Stimulated activated CD4-positive, alpha-beta T cell treated with anti-CD3 and anti-CD28 coated beads, TNF-alpha, amount 100 ng/mL, for 1 hour (primary cell): ENCODE measurements at places on chromosomes 16 and 17.

DNA sequence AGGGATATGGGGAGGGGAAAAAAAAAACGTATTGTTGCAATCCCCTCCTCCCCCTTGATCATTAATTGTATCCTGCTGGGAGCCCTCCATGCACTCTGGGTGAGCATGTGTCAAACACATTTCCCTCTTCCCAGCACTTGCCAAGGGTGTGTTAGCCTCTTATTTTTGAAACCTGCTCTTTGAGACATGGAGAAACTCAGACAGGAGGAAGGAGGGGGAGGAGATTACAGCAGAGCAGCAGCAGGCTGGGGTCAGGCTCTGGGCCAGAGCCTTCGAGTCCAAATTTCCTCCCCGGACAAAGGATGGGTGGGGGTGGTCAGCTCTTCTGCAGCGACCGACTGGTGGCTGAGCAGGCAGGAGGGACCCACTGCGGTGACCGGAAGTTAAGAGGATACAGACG lies 64.7 kb downstream of the SOX9 start:
- DNase-seq = no peak

GRCh38 chr17:73910821-73911515 lies 266.7 kb upstream of the SDK2 start:
- DNase-seq = no peak

DNA sequence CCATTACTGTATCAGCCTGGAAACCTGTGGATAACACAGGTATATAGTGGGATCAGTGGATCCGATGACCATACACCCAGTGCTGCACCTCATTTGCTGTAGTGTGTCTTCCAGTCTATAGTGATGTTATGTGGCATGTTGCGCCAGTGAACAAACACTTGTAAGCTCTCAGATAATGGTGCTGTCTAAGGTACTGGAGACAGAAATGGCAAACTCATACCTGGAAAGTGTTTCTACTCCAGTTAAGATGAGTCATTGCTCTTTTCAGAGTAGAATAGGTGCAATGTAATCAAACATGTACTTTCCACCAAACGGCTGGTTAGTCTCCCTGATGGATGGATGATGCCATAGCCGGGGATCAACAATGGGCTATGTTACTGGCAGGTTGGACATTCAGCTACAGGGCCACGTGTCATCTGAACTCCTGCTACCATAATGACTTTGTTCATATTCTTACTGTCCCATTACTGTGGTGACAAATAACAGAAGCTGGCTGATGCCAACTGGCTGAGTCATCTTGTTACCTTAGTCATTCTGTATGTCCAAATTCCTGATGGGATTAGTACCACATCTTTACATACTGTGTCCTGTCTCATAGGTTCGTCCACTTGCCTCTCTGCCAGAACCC lies 6.3 kb downstream of the CCL11 start:
- DNase-seq = no peak

DNA sequence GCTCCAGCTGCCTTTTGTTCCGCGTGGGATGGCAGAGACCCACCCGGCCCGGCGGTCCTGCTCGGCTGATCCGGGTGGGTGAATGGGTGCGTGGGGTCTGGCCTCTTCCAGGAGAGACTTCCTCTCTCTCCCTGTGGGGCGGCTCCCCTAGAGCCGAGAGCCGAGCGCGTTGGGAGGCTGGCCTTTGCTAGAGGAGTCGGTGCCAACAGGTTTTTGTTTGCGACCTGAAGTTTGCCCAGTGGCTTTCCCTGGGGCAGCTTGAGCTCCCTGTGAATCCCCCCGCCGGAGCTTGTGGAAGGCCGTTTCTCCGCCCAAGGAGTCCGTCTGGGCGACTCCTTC lies 970 bp downstream of the EPN2 start:
- no peak for DNase-seq

GRCh38 chr16:62102588-62102987 lies 66.3 kb upstream of the CDH8 start:
- no peak for DNase-seq

DNA sequence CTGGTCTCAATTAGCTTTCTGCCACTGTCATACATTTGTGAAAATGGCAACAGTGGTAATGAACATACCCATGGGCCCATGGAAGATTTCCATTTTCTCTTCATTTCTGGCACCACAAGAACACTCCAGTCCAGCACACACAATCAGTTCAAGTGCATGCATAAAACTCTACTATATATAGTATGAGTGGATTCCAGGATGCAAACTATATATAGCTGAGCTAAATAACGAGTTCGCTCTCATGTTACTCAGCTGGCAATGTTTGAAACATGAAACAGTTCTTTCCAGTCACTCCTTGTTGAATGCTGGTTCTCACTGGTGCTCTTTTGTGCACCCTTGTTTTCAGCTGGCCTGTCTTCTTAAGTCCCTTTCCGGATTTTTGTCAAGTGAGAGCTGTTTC lies 75.2 kb upstream of the DHX40 start:
- DNase-seq = no peak

GRCh38 chr16:17283016-17283415 lies 187.7 kb downstream of the XYLT1 start:
- no peak for DNase-seq

DNA sequence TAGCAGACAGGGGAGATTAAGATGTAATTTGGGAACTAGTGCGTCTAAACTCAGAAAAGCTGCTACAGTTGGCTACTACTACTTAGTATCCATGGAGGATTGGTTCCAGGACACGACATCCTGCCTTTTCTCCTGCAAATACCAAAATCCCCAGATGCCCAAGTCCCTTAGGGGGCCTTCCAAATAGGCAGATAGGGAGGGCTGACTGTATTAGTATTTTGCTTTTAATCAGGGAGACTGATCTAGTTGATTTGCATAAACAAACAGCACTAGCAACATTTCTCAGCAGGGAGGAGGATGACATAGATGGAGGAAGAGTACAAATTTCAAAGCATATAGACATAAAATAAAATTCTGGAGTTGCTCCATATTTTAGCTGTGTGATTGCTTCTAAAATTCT lies 621.6 kb upstream of the GOT2 start:
- no peak for DNase-seq

DNA sequence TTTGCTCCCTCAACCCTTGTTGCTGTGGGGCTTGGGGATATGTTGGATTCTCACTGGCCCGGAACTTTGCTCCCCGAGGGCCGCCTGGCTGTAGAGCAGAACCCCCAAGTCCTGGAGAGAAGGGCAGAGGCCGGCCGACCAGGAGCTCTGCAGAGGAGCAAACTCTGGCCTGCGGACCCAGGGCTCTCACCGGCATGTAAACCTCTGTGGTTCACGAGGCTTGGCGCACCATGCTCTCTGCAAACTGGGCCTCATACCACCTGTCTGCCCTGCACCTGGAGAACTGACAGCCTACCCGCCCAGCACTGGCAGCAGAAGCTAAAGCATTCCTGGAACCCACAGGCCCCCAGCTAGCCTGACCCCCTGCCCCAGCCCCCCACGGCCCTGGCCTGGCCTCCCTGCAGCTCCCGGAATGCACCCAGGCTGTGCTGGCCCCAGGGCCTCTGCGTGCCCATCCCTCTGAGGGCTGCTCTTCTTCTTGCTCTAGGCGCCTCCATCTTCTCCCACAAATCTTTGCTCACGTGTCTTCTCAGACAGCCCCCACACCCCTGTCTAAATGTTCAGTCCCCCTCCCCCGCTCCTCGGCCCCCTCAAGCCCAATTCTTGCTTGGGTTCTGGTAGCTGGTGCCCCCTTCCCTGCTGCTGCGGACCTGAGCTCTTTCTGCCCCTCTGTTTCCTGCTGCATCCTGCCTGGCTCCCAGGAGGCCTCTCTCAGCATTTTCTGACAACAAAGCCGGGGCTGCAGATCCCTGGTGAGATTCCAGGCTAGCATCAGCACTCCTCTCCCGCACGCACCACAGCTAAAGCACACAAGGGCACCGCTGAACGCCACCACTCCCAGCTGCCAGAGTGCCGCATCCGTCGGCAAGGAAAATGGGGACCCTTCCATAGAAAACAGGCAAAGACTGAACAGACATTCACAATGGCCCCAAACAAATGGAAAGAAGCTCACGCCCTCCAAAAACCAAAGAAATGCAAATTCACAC lies 23.3 kb downstream of the ACTG1 start:
- no peak for DNase-seq

DNA sequence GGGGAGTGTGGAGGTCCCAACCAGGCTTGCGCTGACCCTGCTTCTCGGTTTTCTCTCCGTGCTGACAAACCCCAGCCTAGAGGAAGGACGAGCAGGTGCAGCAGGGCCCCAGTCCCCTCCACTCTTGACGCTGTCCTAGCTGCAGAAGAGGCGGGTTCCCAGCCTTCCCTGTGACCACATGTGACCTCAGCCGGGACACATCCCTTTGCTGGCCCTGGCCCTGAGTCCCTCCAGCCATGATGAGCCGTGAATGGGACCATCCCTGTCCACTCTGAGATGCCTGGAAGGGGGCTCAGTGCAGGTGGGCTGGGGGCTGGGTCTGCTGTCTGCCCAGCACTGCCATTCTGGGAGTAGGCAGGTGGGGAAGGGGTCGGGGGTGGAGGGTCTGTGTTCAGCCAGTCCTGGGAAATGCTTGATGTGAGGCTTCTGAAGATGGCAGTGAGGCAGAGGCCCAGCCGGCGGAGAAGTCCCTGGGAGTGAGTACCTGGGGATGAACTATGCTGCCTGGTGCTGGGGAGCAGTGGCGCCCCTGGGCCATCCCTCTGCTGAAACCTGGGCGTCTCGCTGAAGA lies 1.9 kb upstream of the TUBB3 start:
- DNase-seq = no peak

- no peak for DNase-seq
These were observed 230.8 kb downstream of the TANC2 start for GRCh38 chr17:63196772-63197335.

GRCh38 chr17:29930409-29931010 lies 482 bp upstream of the SSH2 start:
- no peak for DNase-seq

DNA sequence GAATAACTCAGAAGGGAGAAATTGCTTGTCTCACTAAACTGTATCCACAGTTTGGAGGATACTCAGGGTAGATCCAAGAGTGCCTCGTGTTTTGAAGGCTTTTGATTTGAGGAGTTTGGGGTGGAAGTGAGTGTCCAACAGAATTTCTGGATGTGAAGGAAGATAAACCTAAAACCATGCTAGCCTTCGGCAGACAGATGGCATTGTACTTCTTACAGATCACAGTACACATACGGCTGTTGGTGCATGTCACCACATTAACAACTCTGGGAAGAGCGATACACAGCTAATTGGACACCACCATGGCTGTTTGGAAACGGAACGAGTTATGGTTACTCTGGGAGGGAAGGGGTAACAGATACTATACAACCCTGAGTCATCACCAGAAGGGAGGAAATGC lies 420.4 kb downstream of the GRIN2A start:
- no peak for DNase-seq

DNA sequence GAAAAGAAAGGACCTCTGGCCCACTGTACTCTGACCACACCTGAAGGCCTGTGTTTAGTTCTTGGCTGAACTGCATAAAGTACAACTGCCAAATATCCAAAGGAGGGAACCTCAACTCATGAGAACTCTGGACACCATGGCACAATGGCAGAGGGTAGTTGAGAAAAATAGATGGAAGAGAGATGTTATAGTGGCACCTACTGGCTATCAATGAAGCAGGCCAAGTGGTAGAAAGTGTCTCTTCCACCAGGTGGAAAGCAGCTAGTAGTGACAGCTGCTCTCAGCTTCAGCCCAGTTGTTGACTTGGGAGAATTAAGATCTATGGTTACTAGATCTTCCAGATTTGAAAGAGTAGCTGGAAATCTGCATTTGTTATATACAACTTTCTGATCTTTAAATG lies 3.2 kb downstream of the MED31 start:
- no peak for DNase-seq

GRCh38 chr17:14091367-14091766 lies 22.1 kb downstream of the COX10 start:
- no peak for DNase-seq

GRCh38 chr16:68408967-68409366 lies 39.3 kb downstream of the SMPD3 start:
- DNase-seq = no peak

- no peak for DNase-seq
These were observed 1.0 kb upstream of the KRTAP3-1 start for GRCh38 chr17:41009936-41010335.

- no peak for DNase-seq
These were observed 28.5 kb upstream of the EFCAB13 start for GRCh38 chr17:47295037-47295873.

DNA sequence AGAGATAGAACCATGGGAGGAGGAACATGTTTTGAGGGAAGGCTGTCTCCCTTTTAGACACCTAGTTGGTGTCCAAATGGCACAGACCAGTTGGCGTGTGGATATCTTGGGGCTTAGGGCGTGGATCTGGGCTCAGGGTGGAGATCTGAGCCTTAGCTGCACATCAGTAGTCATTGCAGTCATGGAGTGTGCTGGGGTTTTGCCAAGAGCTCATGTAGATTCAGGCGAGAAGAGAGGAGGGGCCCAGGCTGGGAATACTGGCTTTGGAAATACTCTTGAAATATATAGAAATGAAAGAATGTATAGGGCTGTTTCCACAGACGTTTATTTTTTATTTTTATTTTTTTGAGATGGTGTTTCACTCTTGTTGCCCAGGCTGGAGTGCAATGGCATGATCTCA lies 92.0 kb downstream of the PRKCB start:
- DNase-seq = no peak

GRCh38 chr17:17564896-17565295 lies 26.6 kb downstream of the PEMT start:
- DNase-seq = no peak

GRCh38 chr16:49890876-49891275 lies 35.0 kb upstream of the ZNF423 start:
- DNase-seq = no peak
